ENCODE measurements at places on chromosomes 16 and 17.

DNA sequence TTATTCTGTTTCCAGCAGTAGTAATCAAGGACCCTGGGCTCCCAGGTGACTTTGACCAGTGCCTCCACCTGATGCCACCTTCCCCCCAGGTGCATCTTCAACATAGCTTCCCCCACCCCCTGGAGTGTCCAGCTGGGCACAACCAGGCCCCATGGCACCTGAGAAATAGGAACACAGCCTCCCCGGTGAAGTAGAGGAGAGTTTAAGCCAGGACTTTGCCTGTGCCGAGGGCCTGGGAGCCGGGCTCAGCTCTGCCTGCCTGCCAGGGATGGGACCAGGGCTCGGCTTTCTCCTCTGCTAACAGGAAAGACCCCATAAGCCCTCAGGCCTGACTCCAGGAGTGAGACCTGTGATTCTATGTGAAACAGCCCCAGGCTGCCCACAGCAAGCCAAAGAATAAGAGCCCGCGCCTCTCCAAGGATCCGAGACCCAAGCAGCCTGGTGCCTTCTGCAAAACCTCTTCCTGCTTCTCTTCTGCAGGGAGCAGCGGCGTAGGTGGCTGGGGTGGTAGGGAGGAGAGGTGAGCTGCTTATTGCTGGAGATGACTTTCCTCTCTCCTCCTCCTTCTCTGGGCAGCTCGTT, 16.4 kb upstream of the RBFOX3 start:
- no peak for DNase-seq

GRCh38 chr17:72982680-72983079, 109.8 kb downstream of the SLC39A11 start:
- no peak for DNase-seq

DNA sequence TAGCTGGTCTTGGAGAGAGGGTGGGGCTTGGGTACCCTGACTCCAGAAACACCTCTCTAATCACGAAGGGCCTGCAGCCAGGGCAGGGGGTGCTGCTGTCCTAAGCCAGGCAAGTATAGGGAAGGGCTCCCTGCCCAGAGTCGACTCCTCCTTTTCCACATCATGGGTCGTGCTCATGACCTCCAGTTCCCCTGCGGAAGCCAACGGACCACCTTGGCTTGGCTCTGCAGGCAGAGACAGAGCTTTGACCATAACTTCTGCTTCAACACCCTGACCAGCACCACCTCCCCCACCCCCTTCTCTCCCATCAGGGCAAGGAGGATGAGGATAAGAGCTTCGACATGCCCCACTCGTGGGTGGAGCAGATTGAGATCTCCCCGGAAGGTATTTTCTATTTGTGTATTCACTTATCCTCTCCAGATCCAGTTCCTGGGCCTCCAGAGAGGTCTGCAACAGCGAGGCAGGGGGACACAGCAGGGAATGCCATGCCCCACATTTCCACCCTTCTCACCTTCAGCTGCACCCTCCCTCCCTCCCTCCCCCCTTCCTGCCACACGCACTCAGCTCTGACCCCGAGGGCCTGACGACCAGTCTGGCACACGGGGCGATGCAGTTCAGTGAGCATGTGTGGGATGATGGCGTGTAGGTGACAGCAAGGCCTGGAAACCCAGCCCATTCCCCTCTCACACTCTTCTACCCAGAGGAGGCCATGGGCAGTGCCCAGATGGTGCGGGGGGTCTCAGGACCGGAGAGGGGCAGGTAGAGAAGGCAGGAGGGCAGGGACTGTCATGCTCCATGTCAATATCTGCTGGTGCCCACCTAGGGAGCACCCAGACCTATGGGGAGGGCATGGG, 14.0 kb upstream of the KATNB1 start:
- no peak for DNase-seq

- DNase-seq: peak; percentile 99
Measured at GRCh38 chr17:75498039-75498725, 17.2 kb downstream of the CASKIN2 start.

- DNase-seq: no peak
Measured at GRCh38 chr17:77746393-77746792, 212.1 kb upstream of the TNRC6C start.

DNA sequence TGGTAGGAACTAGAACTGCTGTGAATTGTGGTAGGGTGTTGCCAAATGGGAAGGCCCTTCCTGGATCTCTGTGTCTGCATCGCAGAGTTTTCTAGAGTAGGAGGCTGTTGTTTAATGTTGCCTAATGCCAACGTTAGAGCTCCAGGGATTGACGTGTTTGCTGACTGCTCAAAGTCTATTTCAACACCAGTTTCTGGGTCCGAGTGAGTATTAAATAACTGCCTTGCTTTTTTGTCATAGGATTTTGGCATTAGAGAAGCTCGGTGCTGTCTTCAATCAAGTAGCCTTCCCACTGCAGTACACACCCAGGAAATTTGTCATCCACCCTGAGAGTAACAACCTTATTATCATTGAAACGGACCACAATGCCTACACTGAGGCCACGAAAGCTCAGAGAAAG, 40.0 kb downstream of the SF3B3 start:
- DNase-seq: no peak
